ENCODE measurements at places on chromosomes 1 and 21.
A peak's percentile ranks its signal among the peaks of the same experiment; 100 is the strongest.

DNA sequence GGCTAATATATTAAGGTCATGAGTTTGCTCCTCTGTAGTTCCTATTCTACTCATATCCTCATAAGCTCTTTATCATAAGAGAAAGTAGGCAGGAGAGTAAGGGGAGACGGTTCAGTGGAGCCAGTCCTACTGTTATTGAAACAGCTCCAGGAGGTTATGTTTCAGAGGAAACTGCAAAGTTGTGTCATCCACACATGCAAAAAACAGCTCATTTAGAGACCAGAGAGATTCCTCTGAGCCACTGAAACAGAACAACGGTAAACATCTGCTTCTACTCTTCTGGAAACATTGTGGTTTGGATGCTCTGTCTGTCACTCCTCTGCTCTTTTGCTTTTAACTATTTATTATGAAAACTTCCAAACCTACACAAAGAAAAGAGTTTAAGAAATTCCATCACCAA, 66.3 kb upstream of the PPP2R5A start:
- no peak for DNase-seq

DNA sequence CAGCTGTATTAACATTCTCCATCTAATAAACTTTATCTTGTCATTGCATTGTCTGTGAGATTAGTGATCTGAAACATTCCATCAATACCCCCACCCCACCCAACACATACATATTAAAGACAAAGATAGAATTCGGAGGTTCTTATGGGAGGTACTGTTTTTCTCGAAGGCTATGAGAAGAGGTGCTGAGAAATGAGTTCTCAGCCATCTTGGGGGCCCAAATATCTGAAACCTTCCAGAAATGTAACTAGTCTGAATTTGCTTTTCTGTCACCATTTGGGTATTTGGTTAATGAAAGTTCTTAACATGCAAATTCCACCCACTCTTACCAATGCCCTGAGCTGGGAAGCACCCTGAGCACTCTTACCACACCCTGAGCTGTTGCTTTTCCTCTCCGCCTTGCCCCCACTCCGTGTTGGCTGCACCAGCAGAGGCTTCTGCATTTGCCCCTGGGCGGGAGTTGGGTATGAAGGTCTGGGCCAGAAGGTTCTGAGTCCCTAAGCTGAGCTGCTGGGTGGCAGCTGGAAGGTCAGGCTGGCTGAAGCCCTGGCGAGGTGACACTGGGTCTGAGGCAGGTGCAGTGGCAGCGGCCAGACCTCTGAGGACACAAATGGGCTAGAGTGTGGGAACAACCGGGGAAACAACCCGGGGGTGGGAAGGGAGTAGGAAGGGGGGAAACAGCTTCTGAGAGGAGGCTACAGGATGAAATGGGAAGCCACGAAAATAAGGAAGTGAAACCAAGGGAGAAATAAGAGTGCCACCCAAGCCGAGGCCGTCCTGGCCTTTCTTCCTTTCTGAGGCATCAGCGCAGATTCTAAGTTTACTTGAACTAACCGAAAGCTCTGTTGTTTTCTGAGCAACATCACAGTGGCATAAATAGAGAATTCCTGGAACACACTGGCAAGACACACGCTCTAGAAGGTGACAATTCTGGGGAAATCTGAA, 26.3 kb upstream of the IER5 start:
- no peak for DNase-seq

GRCh38 chr1:54342742-54343687, 63.2 kb downstream of the SSBP3 start:
- DNase-seq = no peak

DNA sequence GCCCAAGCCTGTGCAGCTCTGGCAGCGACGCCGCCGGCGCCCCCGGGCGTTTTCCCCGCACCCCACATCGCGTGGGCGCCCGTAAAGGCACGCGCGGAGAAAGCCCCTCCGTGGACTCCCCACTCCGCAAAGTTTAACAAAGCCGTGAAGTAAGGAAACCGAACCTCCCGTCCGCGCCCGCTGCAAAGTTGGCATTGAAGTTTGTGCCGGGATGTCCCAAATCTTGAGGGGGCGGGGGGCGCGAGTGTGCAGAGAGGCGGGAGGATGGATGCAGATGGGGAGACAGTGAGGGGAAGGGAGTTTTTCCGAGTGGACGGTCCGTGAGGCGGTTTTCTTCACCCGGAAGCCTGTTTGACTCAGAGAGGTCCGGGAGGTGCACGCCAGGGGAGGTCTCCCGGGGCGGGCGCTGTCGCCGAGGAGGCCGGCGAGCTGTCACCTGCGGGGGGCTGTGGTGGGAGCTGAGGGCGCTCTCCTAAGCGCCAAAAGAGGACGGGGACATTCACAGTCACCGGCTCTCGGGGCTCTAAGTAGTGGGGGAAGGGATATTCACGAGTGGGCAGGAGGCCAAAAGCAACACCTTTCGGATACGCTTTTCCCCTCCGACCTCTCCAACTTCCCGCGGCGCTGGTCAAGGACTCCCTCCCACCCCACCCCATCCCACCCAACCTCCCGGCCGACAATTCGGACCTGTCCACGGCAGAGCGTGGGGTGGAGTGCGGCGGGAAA, 1.3 kb downstream of the WLS start:
- DNase-seq = no peak

DNA sequence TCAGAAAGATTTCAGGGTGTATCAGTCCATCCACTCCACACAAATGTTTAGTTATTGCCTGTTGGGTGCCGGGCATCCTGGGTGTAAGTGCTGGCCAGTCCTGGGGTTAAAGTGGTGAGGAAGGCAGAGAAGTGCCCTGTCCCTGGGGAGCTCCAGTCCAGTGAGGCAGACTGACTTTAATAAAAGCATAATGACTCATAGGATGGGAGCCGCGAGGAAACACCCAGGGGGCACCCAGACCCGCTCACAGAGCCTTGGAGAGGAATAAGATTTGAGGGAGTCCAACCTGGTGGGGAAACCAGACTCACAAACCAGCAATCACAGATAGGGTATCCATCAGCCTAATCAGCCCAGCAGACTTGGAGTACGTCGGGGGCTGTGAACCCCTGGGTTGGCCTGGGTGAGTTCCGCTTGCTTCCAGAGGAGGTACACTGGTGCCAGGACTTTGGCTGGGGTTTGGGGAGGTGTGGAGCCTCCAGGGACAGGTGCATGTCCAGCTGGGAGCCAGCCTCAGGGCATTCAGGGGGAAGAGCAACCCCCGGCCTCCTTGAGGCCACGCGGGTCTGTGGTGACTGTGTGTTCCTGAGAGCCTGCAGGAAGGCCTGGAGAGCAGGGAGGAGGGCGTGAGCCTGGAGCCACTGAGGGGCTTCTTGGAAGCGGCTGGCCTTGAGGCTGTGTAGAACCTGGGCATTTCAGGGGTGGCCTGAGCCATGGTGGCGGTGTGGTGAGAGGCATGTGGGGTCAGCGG, 3.7 kb downstream of the PEAR1 start:
- no peak for DNase-seq

DNA sequence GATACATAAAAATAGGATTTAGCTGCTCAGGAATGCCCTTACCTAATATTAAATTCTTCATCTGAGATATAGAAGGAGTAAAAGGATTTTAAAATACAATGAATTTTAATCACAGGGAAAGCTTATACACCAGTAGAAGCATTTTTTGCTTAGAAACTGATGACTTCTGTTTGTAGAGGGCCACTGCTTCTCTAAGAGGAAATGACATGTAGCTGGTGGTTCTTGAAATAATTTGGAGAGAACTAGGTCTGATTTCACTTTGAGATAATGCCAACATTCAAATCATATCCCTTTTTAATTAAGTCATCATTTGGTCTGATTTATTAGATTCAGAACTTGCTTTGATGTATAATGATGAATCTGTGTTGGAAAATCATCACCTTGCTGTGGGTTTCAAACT, 166.6 kb upstream of the SGIP1 start:
- no peak for DNase-seq

- peak; percentile 88 for DNase-seq
Measured at GRCh38 chr1:65066766-65067490, 81.1 kb upstream of the AK4 start.

GRCh38 chr1:35053433-35053832, 21.7 kb upstream of the ZMYM6 start:
- no peak for DNase-seq

DNA sequence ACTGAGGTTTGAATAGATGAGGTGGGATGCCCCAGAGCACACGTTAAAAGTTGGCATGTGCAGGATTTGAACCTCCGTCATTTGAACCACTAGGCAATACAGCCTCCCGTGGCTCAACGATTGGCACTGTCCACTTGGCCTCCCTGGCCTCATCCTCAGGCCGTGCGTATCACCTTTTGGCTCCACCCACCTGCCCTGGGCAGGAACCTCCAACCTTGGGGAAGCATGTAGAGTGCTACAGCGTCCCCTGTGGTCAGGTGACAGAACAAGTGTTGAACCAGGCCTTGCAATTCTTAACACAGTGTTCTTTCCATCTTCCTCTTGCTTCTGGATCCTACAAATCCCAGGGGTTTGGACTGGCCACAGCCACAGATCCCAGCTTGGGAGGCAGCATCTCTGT, 112.6 kb downstream of the PAX7 start:
- DNase-seq = no peak

DNA sequence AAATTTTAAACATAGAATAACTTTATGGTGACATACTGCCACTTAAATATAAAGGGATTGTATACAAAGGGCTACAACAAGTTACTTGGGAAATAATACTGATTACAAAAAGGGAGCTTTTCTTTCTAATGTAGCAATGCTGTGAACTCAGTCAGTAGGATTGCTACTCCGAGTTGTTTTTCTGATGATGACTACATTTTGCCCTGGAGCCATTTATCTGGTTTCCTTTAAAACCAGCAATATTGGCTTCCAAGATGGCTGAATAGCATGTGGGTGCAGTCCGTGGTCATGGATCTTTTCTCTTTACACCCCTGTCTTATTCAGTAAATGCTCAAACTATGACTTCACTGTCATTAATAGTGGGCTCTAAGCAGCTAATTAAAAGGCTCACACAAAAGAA, 92.6 kb upstream of the NEK7 start:
- DNase-seq = no peak

DNA sequence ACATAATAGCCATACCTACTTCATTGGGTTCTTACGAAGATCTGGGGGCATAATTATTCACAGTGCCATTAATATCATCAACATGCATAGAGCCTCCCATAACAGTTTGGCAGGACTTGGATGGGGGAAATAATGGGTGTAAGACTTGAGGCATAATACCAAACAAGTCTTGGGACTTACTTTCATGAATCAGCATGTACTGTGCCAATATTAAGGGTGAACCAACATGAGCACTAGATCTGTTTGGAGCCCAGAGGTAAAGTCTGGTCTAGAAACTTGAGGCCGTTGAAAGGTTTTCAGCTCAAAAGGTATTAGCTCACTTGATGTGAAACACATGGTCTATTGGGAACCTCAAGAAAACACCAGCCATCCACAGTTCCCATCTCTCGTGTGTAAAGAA, 56.7 kb upstream of the ZC3H11B start:
- DNase-seq = no peak

DNA sequence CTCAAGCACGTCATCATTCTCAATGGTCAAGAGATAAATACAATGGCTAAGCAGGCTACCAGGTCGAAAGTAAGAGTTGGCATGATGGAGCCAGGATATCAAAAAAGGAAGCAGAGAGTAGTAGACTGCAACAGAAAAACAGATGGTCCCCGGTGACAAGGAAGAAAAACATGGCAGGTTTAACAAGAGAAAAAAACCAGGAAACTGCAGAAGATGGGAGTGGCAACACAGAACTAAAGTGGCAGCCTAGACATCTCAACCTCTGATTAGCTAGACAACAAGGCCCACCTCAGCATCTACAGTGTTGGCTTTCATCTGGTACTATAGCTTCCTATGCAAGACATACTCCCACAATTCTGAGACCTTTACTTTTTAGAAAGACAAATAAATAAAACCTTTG, 3.1 kb downstream of the UBR4 start:
- DNase-seq = no peak

DNA sequence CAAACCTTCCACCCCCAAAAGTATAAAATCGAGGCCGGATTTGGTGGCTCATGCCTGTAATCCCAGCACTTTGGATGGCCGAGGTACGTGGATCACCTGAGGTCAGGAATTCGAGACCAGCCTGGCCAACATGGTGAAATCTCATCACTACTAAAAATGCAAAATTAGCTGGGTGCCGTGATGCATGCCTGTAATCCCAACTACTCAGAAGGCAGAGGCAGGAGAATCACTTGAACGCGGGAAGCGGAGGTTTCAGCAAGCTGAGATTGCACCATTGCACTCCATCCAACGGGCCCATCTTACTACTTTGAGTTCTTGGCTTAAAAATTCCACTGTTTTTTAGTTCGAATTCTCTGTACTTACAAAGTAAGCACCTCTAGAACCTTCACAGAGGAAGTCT, 11.0 kb downstream of the KLHDC8A start:
- no peak for DNase-seq

DNA sequence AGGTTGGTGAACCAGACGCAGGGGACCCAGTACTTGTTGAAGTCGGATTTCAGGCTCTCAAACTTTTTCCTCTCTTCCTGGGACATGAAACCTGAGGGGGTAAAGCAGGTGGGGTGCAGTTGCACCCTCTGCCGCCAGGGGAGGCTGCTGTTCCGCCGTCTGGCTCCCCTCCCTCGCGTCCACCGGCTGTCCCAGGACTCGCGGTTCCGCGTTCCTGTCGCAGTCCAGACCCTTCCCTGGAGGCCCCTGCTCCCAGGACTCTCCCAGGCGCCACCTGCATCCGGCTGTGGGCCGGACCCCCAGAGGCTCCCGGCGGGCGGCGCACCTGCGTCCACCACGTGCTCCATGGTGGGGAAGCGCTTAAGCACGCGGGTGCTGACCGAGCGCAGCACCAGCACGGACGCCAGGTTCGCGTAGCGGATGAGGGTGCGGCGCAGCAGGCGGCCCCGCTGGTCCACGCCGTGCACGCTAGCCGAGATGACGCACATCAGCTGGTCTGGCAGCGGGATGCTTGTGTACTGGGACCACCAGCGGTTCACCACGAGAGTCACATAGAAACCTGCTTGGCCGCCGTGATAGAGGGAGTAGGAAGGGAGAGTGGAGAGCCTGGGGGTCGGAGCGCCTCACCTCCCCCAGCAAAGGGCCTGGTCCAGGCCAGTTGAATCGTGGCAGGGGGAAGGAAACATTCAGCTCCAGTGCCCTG, 1.7 kb downstream of the BEST4 start:
- no peak for DNase-seq

DNA sequence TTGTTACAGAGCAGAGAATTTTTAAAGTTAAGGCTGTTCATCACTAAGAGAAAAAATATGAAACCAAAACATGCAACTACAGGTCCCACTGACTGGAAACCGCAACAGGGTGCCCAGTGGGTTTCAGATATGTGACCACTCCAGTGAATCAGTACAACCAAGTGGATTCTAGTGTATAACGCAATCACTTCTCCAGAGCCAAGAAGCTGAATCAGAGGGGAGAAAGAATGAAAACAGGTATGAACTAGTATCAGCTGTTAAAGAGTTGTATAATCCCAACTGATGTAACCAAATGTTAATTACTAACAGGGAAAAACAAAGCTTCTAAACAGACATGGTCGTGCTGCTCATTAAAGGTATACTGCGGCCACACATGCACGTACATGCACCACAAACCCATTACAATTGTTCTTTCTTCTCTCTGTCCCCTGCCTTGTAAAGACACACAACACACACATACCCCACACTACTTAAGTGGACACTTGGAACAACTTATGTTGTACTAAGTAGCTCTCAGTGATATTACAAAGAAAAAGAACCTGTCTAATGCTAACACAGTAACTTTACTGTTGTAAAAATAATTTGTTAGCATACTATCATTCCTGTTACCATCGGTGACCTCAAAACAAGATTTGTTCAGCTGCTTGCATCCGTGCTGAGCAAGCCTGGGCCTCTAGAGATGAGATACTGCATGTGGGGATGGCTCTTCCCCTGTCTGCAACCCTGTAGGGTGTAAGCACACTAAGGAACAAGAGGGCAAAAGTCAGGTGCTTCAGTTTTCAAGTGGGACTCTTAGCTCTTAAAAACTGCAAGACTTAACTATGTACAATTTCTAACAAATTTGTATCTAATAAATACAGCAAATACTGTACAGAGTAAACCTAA, 74.2 kb downstream of the PTPN14 start:
- DNase-seq = no peak

Measured in thoracic aorta (tissue), 2 donors.